GM04503 (cell line): ENCODE measurements at places on chromosomes 3 and 15.

GRCh38 chr15:100769975-100770340 lies 109.7 kb upstream of the ALDH1A3 start:
- DNase-seq = no peak

DNA sequence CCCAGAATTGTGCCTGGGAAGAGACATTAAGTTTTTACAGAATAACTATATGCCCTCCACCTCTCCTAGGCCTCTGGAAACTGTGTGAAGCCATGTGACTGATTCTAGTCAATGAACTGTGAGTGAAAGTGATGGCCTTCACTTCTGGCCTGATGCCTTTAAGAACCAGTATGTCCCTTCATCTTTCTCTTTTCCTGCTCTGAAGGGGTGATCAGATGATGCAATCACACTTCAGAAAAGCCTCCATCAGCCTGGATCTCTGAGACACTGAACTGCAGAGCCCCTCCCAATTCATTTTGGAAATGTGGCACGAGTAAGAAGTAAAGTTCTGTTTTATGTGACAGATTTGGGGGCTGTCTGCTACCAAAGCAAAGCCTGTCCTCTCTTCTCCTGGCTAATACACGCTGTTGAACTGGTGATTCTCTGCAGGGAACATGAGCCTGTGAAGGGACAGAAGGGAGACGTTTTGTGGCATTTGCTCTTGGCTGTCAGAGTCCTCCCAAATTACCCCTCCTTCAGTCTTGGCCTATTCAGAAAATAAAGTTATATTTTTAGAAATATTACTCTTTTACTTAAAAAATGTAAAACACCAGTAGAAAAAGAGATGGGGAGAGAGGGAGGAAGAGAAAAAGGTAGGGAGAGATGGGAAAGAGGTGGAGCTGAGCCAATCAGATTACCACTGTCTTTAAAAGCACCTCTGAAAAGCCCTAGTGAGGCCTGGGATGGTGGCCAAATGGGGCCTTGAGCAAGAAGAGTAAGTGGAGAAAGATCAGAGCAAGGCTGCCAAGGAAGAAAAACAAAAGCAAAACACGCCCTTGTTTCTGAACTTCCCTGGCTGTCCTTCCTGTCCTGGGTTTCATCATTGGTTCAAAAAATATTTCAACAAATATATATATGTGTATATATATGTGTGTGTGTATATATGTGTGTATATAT lies 40.9 kb upstream of the RYK start:
- no peak for DNase-seq

GRCh38 chr3:196991581-196992460 lies 23.2 kb upstream of the PIGZ start:
- no peak for DNase-seq

DNA sequence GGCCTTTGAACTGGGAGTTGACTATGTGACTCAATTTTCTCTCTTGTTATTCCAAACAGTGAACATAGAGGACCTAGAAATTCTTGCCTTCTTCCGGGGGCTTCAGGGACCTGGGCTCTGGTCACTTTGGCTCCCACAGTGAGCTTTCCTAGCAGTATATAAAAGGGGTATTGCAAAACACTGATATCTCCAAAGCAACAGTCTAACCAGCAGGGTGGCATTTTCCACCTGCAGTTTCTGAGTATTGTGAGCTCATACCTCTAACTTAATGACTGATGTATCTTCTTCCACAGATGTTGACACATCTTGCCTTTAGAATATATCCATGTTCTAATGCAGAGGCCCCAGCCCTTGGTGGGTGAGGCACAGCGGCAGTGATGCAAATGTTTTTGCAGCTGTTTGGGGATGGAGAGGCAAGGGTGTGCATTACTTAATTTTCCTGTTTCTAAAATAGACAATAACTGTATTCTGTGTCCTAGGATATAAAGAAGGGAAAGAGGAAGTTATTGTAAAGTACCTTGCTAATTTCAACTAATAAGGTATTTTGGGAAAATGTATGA lies 45.7 kb upstream of the ADGRG7 start:
- no peak for DNase-seq

DNA sequence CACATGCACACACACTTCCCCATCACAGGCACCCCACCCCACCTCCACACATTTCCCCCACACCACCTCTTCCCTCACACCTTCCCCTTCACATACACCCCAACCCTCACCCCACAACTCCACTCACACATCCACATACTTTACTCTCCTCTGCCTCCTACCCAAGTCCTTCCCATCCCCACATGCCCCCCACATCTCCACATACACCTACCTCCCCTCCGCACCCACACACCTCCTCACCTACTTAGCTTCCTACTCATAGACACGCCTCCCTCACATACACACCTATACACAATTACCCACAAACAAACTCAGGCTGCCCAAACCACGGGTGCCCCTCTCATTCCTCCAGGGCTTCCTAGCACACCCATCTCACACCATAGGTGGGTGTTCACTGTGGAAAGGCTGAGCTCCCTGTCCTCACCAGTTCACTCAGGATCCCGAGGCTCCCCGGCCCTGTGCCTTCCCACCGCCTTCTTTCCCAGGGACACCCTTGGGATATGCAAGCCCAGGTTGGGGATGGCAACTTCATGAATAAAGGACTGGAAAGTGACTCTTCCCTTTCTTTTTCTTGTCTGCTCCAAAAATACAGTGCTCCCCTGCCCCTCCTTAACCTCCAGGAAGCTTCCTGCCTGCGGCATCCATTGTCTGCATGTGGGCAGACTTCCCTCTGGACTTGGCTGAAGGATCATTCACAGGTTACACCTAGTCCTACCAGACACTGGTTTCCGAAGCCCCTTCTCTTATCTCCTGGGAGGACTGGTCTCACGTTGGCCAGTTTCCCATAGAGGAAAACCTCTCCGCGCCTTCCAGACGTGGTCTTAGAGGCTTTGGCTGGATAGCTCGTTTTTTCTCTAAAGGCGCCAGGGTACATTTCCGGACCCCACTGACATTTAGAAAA lies 61.5 kb downstream of the SLCO2A1 start:
- DNase-seq = no peak

GRCh38 chr3:77190374-77190773 lies 150.5 kb downstream of the ROBO2 start:
- no peak for DNase-seq

DNA sequence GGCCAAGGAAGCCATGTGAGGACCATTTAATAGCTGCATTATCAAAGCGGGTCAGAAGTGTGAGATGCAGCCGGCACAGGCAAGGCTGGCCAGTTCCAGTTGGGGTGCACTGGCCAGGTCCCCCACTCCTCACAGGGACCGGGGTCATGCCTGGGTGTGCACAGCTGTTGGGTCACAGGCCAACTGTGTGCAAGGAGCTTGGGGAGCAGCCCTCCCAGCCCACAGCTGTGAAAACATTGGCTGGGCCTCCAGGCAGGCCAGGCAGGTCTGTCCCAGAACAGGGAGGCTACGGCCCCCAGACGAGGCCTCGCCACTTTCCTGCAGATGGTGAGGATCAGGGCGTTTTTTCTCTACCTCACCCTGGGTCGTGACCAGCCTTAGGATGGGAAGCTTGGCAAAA lies 521.0 kb downstream of the NTRK3 start:
- no peak for DNase-seq

DNA sequence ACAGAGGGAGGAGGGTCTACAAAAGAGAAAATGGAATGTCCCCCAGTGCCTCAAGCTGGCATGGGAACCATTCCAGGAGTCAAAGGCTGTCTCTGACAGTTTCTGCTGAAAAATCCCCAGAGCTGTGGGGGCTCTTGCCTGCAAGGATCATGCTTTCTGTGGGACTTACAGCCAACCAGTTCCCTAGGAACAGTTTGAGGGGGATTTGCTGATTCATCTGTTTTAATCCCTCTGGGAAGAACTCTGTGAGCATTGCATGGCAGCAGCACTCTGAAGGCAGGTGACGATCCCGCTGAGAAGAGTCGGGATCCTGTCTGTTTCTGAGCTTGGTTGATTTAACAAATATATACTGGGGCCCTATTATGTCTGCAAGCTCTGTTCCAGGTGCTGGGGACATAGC lies 176.0 kb downstream of the SSR3 start:
- DNase-seq = no peak

DNA sequence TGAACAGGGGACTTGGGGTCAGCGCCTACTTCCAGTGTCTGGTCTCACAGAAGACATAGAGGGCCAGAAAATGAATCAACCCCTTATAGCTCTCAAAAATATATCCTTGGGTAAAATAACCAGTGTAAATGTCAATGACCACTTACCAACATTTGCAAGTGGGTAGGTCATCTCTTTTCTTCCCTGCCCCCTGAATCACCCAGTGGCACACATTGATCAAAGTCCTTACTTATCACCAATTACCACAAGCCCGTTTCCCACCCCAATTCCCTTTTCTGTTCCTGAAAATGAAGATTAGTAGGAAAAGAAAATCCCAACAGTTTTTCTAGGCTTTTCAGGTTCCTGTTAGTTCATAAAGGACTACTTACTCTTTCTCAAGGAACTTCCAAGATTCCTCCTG lies 70.5 kb upstream of the HEG1 start:
- DNase-seq = no peak

DNA sequence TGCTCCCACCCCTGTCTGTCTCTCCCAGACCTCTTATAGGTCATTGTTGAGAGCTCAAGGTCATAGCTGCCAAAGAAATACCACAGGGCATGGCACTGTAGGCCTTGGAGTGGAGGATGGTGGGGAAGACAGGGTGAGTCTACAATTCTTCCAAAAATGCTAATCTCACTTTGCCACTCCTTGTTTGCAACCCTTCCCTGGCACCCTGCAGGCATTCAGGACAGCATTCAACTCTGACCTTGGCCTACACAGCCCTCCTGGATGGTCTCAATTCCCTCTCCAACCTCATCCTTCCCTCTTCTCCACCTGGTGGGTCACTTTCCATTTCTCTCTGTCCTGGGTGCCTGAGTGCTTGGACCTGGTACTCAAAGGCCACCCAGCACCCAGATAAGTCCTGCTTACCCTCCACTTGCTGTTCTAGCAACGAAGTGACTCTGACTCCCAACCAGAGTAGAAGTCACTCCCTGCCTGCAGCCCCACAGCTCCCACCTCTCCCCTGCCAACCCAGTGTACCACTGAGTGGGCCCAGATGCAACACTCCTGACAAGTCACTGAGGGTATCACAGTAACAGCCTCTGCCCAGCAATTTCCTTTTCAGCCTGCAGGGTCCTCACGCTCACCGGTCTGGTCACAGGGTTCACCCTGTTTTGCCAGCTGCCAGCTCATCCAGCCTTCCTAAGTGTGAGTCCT lies 36.6 kb downstream of the AMOTL2 start:
- no peak for DNase-seq

DNA sequence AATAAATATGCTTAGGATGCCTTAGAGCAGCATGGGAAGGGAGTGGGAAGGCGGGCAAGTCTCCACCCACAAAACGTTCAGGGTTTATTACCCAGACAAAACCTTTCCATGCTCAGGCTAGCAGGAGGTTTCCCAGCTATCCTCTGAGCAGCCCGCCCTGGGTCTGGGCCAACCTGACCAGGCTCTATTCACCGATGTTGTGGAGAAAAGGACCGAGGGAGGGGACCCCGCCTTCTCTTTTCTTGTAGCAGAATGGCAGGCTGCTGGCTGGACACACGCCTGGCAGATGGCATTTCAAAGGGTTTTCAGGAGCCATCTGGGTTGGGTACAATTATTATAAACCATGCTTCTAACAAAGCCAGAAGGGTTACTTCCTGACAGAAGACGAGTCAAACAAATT lies 540.9 kb downstream of the MAGI1 start:
- DNase-seq = no peak

- DNase-seq = no peak
Measured at GRCh38 chr3:195410546-195410945, 32.3 kb downstream of the ACAP2 start.

GRCh38 chr15:43187544-43188155 lies 2.4 kb downstream of the CCNDBP1 start:
- no peak for DNase-seq

DNA sequence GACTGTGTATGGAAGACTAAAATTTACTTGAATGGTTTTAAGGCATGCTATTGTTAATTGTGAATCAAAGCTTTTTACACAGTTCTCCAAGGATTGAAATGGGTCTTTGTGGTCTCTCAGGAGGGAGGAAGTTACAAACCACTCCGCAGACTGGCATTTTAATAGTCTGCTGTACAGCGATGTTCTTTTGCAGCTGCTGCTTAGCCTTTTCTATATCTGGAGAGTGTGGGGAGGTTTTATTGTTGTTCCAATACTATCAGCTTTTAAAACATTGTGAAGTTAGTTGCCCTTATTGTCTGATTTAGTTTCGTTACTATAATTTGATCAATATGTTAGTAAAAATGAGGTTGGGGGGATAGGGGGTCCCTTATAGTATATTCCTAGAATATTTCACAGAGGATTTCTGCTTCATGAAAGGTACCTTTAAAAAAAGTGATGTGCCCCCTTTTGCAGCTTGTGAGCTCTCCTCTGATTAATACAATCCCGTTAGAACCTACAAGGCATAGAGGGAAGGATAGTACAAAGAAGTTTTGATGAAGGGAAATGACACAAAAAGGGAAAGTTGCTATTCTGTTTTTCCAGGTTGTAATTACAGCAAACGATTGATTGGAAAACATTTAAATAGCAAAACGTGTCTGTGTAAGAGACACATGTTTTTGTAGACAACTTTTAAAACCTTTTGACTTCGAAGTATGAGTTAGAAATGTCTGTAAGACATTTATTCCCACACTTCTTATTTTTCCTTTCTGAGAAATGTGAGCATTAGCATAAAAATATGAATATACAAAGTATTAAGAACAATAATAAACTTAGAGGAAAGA lies 158.3 kb upstream of the CGNL1 start:
- DNase-seq = no peak

- no peak for DNase-seq
Measured at GRCh38 chr3:34292605-34293300, 494.3 kb downstream of the PDCD6IP start.

DNA sequence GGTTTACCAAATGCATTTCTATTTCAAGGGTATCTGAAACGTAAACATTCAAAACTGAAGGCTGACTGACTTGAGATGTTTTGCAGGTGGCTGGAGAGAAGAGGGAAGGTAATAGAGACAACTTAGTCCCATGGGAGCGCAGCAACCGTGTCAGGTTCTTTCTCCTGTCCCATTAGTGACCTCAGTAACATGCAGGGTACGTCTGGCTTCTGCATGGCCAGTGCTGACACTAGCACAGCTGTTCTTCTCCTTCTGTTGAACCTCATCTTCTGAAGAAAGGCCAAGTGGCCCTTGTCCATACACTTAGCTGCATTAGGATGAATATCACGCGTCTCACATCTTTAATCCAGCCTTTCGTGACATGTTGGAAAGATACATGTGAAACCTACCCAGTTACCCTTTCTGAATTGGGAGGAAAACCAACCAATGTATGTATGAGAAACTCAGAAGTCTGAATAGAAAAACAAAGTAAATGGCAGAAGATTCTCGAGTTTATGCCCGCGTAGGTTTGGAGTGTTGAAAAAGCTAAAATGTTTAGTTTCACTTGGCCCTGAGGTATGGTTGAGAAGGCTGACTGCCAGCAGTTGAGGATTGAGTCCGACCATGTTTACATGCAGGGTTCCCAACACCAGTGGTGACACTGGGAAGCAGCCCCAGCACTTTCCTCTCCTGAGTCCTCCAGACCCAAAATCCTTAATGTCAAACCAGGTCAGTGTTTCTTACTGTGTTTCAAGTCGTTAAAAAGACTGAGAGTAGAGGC lies 10.3 kb downstream of the NCBP2 start:
- no peak for DNase-seq
